SK-MEL-5 (cell line): ENCODE measurements at places on chromosomes 2 and 18.

DNA sequence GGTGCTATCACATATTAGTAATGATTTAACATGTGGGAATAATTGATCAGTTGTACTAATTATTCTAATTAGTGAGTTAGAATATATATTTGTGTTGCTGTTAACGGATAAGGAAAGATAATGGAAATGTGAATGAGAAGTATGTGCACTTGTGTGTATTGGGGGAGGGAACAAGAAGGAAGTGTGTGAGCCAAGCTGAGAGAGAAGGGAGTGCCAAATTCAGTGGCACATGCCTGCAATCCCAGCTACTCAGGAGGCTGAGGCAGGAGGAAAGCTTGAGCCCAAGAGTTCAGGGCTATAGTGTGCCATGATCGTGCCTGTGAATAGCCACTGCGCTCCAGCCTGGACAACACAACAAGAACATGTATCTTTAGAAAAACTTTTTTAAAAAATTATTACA, 9.3 kb downstream of the BARD1 start:
- DNase-seq = no peak

DNA sequence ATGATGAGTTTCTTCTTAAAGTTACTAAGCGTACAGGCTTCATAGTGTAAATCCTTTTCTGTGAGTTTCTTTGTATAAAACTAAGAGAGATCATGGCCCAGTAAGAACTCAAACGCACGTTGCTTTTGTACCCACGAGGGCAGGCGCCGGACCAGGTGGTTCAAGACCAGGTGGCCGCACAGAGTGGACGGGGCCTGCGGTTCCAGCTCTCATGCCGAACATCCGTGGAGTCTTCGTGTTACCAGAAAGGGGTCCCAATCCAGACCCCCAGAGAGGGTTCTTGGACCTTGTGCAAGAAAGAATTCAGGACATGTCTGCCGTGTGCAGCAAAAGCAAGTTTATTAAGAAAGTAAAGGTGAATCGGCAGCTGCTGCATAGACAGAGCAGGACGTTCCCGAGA, 53.0 kb downstream of the KCNG2 start:
- DNase-seq = no peak

- no peak for DNase-seq
Measured at GRCh38 chr2:2839393-2839781, 508.3 kb upstream of the MYT1L start.

DNA sequence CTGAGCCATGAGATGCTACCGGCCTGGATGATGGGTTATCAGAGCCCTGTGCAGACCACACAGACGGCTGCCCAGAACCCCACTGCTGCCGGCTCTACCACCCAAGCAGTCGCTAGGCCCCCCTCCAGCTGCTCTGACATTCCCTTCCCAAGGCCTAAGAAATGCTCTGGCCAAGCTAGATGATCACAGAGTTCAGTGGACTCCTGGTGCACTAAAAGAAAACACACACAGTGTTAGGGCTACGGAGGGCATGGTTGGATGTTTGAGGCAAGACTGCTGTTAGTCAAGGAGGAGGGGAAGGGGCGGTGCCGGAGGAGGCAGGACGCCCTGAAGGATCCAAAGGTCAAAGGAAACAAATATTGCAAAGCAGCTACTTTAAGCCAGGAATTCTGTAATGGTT, 174.5 kb downstream of the MYCN start:
- no peak for DNase-seq

DNA sequence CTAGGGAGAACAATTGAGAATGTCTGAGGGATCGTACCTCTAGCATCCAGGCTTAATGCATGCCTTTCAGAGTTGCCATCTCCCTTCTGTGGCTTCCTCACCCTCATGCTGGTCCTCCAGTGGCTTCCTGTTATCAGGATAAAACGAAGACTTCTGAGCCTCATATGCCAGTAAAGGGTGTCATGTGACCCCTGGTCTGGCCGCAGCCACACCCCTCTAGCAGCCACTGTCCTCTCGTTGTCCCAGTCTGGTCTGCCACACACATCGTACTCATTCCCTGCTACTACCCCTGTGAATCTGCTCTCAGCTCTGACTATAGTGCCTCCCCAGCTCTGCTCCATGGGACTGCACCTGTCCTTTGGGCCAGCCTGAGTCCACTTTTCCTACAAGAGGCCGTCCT, 62.6 kb upstream of the TMEM177 start:
- no peak for DNase-seq

DNA sequence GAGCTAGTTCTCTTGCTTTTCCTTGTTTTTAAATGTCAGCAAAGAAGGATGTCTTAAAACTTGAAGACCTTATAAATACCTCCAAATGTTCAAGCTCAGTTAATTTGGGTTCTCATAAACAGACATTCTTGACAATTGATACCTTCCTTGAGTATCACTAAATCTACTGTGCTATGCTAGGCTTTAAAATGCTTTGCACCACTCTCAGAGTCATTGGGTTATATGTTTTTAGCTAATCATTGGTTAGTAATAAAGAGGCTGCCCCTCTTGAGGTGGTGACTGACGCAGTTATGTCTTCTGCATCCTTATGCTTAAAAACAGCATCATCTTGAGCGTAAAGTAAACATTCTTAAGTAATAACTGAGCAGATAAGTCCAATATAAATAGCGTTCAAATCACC, 276.0 kb downstream of the AGPS start:
- DNase-seq = no peak

DNA sequence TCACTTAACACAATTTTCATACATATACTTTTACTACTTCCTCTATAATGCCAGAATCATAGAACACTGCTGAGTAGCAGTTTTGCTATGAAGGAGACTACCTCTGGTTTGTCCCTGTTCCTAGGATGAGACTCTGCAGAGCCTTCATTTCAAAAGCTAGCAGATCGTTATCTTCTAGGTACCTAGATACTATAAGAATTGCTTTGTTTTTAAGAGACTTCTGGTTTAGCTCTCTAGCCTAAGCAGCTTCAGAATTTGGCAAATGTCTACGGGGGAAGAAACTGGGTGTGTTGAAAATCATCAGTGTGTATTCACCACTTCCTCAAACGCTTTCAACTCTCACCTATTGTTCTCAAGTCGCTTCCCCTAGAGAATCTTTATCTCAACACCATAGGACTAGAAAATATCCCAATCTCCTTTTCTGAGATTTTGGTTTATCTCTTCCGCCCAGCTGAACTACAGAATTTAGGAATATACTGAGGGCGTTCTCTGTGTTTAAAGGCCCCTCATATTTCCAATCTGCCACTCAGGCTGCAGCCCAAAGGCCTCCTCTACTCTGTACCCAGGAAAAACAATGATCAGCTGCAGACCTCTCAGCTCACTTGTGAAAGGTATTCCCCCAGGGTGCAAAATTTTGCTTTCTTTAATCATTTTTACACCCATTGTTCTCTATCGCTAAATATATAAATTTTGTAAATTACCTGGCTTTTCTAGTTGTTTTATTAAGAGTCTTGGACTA, 28.7 kb downstream of the SMAD2 start:
- DNase-seq = no peak

- DNase-seq = no peak
Measured at GRCh38 chr2:147006736-147007141, 838.1 kb upstream of the ACVR2A start.
